Mesothelial cell of epicardium (in vitro differentiated cells): ENCODE measurements at places on chromosomes 1 and 21. TPM values are rescaled to one million over a fixed set of nuclear protein-coding genes. Genes with fewer than 3 reads are reported as not detected.

Gene TMEM200B
- 28.3 to 31.0 TPM (median 29.1 TPM) in 3 replicates for total RNA-seq

Gene CA14
- total RNA-seq: 3.8 to 5.0 TPM (median 3.8 TPM) in 3 replicates

Gene OTUD7B
- total RNA-seq: 48.5 to 50.7 TPM (median 48.9 TPM) in 3 replicates

Gene SH2D2A
- total RNA-seq: 0.58 to 2.1 TPM (median 0.89 TPM) in 3 replicates

Gene NMNAT2
- 0.45 to 1.2 TPM (median 0.69 TPM) in 3 replicates for total RNA-seq

Gene C1orf167
- 0.18 to 0.20 TPM in 2 of 3 replicates, not detected in the other for total RNA-seq

Gene CR1L
- not detected in 3 replicates for total RNA-seq

Gene AVPR1B
- not detected in 3 replicates for total RNA-seq

Gene KCNQ4
- total RNA-seq: 0.78 to 0.97 TPM (median 0.79 TPM) in 3 replicates

- H3K27me3 ChIP-seq: peaks cover 7% of the 10 kb centered on the region
- no peak overlapping the region for H3K4me3 ChIP-seq
- no peaks in the 10 kb centered on the region for H3K4me1 ChIP-seq
- H3K36me3 ChIP-seq: no peaks in the 10 kb centered on the region
Measured at GRCh38 chr1:186297439-186298045, 77.5 kb downstream of the TPR start.

- no peak overlapping the region for H3K4me3 ChIP-seq
- peaks cover 7% of the 10 kb centered on the region for H3K4me1 ChIP-seq
- no peaks in the 10 kb centered on the region for H3K27me3 ChIP-seq
- no peak for DNase-seq
- no peaks in the 10 kb centered on the region for H3K36me3 ChIP-seq
- H3K27ac ChIP-seq: no peak overlapping the region
Measured at GRCh38 chr1:89516055-89516454, 8.6 kb upstream of the LRRC8B start.

GRCh38 chr1:29179641-29180184 is 2.0 kb downstream of the SRSF4 start:
- peak overlapping the region; percentile 97 for H3K4me3 ChIP-seq
- peaks cover 37% of the 10 kb centered on the region for H3K4me1 ChIP-seq
- peaks cover 8% of the 10 kb centered on the region for H3K36me3 ChIP-seq
- peak overlapping the region; percentile 98 for H3K27ac ChIP-seq
- no peaks in the 10 kb centered on the region for H3K27me3 ChIP-seq

GRCh38 chr1:162187687-162188276 is 118.3 kb downstream of the NOS1AP start:
- H3K27ac ChIP-seq: no peak overlapping the region
- peaks cover 16% of the 10 kb centered on the region for H3K4me1 ChIP-seq
- no peaks in the 10 kb centered on the region for H3K36me3 ChIP-seq

DNA sequence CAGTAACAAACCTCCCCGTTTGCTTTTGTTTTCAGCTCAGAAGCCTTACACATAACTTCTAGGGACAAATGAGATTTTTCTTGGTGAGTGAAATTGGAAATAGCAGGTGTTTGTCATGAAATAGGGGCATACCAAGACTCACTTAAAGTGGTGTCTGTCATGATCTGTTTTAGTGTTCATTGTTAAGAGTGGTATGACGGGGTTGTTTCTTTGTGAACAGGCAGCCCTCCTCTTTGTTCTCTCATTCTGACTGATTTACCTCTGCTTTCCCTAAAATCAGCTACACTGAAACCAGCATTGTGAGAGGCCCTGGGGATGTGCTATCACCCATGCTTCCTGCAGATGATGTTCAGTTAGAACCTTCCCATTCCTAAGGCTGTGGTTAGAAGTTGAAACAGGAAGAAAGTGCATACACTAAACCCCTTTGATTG is 2.5 kb upstream of the ERO1B start:
- no peak overlapping the region for H3K4me3 ChIP-seq
- no peaks in the 10 kb centered on the region for H3K36me3 ChIP-seq
- H3K27me3 ChIP-seq: peaks cover 63% of the 10 kb centered on the region
- no peak for DNase-seq
- no peak overlapping the region for H3K27ac ChIP-seq

GRCh38 chr1:71835442-71835813 is 446.9 kb downstream of the NEGR1 start:
- no peak overlapping the region for H3K4me3 ChIP-seq
- no peaks in the 10 kb centered on the region for H3K27me3 ChIP-seq
- DNase-seq: no peak
- no peaks in the 10 kb centered on the region for H3K4me1 ChIP-seq

- peaks cover 2% of the 10 kb centered on the region for H3K4me1 ChIP-seq
- no peak overlapping the region for H3K27ac ChIP-seq
- H3K27me3 ChIP-seq: no peaks in the 10 kb centered on the region
- no peak for DNase-seq
- H3K36me3 ChIP-seq: no peaks in the 10 kb centered on the region
Measured at GRCh38 chr1:187641015-187641414, 812.3 kb downstream of the PLA2G4A start.

- H3K27ac ChIP-seq: no peak overlapping the region
- H3K36me3 ChIP-seq: no peaks in the 10 kb centered on the region
- DNase-seq: no peak
- no peaks in the 10 kb centered on the region for H3K4me1 ChIP-seq
- peaks cover 2% of the 10 kb centered on the region for H3K27me3 ChIP-seq
Measured at GRCh38 chr21:46622226-46622625, 13.2 kb upstream of the PRMT2 start.

- DNase-seq: no peak
- H3K4me1 ChIP-seq: peaks cover 11% of the 10 kb centered on the region
- peaks cover 84% of the 10 kb centered on the region for H3K27me3 ChIP-seq
- H3K36me3 ChIP-seq: no peaks in the 10 kb centered on the region
- H3K27ac ChIP-seq: no peak overlapping the region
- H3K4me3 ChIP-seq: no peak overlapping the region
Measured at GRCh38 chr1:205576805-205577761, 54.7 kb downstream of the ELK4 start.

- no peaks in the 10 kb centered on the region for H3K27me3 ChIP-seq
- H3K4me1 ChIP-seq: peaks cover 16% of the 10 kb centered on the region
- no peak for DNase-seq
- no peak overlapping the region for H3K4me3 ChIP-seq
Measured at GRCh38 chr1:202951437-202951836, 6.7 kb downstream of the ADIPOR1 start.

DNA sequence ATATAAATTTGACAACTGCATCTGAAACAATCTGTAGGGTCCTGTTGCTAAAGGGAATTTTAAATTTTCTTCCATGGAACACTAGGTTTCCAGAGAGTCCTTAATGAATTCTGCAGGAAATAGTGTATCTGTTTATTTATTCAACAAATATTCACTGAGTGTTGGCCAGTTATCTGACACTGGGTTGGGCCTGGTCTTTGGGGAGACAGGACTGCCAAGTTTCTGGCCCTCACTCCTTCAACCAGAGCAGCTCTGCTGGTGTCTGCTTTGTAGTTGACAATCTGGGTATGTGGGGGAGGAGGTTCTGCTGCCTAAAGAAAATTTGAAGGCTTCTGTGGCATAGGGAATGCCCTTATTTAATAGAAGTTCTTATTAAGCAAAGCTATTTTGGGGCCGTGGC is 26.1 kb upstream of the HUNK start:
- H3K27ac ChIP-seq: no peak overlapping the region
- H3K4me3 ChIP-seq: no peak overlapping the region
- DNase-seq: peak; percentile 2
- no peaks in the 10 kb centered on the region for H3K36me3 ChIP-seq

- H3K4me3 ChIP-seq: no peak overlapping the region
- H3K27ac ChIP-seq: no peak overlapping the region
- no peak for DNase-seq
- H3K27me3 ChIP-seq: no peaks in the 10 kb centered on the region
- no peaks in the 10 kb centered on the region for H3K36me3 ChIP-seq
Measured at GRCh38 chr1:25186161-25187007, 45.9 kb downstream of the SYF2 start.

DNA sequence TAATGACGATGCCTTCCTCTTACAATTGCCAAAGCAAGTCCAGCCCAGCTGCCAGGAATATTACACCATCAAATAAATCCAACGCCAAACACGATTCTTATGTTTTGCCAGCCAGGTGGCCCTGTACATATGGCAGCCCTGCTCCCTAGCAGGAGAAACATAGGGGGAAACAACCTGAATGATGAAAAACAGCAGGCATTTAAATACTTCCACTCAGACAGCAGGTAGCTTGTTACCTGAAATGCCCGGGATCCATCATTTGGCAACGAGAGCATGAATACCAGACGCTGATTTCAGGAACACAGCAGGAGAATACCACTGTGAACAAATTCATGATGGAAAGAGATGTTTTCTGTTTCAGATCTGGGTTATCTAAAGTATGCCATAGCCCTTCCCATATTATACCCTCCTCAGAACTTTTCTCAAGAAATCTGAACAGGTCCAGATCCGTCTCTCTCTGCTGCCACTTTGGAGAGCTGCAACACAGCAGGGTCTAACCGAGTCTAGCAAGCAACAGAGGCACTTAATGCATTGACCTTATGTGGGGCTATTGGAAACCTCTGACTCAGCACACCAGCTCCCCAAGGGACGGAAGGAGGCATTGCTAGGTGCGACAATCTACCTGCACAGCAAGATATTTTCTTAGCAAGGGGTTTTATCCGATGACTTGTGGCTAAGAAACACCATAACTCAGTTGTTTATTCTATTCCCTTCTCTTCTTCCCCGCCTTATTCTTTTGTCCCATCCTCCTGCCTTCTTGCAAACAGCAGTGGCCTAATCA is 166.3 kb downstream of the BARHL2 start:
- H3K4me3 ChIP-seq: no peak overlapping the region
- H3K27me3 ChIP-seq: peaks cover 46% of the 10 kb centered on the region
- no peak for DNase-seq

DNA sequence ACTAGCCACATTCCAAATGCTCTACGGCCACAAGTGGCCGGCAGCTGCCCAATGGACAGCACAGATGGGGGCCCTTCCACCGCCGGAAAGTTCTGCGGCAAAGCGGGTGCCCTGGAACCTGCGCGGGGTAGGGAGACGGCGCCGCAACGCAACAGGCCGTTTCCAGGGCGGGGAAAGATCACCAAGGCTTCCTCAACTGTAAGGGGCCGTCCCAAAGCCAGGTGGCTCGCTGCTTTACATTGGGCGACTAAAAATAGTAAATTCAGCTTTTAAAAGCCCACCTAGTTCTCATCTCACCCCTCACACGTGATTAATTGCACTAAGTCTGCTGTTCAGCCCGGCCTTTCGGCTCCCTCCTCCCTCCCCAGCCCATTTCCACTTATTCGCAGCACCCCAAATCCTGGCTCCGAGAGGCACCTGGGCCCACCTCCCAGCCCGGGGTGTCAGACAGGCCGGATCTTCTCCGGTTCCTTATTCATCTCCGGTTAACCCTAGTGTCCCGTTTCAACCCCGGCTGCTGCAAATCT is 643 bp downstream of the CFAP298 start:
- H3K4me3 ChIP-seq: peak overlapping the region; percentile 98
- peak overlapping the region; percentile 98 for H3K27ac ChIP-seq
- H3K36me3 ChIP-seq: peaks cover 6% of the 10 kb centered on the region
- peaks cover 5% of the 10 kb centered on the region for H3K4me1 ChIP-seq

DNA sequence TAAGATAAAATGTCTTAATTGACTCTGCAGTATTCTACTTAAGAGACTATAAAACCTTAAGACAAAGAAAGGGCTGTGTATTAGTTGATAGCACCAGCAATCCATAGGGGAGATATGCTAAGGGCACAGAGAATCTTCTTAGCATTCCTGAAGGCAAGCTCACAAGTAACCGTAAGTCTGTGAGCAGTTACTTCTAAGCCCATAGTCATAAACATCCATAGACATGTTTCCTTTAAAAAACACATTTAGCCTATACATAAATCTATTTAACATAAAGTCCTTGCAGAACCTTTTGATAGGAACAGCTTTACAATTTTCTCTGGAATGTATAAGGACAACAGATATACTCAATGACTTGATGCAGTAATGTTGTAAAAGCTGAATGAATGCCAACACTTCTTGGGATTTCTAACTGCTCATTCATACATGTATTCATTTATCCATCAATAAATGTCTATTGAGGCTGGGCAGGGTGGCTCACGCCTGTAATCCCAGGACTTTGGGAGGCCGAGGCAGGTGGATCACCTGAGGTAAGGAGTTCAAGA is 6.3 kb upstream of the ERRFI1 start:
- H3K27ac ChIP-seq: peak overlapping the region; percentile 54
- DNase-seq: no peak
- H3K4me1 ChIP-seq: peaks cover 32% of the 10 kb centered on the region
- H3K4me3 ChIP-seq: no peak overlapping the region
- no peaks in the 10 kb centered on the region for H3K36me3 ChIP-seq

DNA sequence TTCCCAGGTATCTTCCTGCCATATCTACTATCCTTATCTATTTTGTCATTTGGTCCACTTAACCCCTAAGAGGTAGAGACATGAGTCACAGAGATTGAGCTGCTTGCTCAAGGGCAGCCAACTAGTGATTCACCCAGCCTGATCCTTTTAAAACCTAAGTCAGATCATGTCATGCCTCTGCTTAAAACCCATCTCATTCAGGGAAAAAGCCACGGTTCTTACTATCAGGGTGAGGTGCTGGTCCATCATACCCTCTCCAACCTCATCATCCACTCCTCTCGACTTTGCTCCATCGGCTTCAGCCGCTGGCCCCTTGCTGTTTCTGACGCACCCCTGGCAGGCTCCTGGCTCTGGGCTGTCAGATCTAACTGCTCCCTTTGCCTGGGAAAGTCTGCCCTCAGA is 14.4 kb upstream of the PPP1R15B start:
- H3K27me3 ChIP-seq: no peaks in the 10 kb centered on the region
- no peak for DNase-seq
- H3K36me3 ChIP-seq: peaks cover 25% of the 10 kb centered on the region
- H3K27ac ChIP-seq: no peak overlapping the region
- no peak overlapping the region for H3K4me3 ChIP-seq

DNA sequence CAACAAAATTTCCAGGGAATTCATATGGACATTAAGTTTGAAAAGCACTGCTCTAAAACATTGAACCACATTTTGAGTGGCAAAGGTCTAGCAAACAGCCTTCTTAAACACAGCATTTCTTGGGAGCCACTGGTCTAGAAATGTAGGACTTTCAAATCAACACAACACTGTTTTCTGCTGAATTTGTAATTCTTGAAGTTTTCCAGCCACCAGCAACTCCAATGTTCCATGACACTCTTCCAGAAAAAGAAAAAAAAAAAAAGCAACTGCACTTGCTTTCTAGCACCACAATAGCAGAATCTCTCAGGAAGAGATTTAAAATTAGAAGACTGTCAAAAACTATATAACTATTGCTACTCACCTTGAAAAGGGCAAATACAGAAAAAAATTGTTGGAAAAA is 4.5 kb downstream of the SYDE2 start:
- peak overlapping the region; percentile 47 for H3K27ac ChIP-seq
- DNase-seq: no peak
- no peaks in the 10 kb centered on the region for H3K27me3 ChIP-seq
- H3K36me3 ChIP-seq: peaks cover 2% of the 10 kb centered on the region

- peak overlapping the region; percentile 96 for H3K27ac ChIP-seq
- peaks cover 38% of the 10 kb centered on the region for H3K4me1 ChIP-seq
- H3K27me3 ChIP-seq: no peaks in the 10 kb centered on the region
- H3K36me3 ChIP-seq: no peaks in the 10 kb centered on the region
- DNase-seq: no peak
Measured at GRCh38 chr1:93347334-93347899, 1.7 kb downstream of the DR1 start.

DNA sequence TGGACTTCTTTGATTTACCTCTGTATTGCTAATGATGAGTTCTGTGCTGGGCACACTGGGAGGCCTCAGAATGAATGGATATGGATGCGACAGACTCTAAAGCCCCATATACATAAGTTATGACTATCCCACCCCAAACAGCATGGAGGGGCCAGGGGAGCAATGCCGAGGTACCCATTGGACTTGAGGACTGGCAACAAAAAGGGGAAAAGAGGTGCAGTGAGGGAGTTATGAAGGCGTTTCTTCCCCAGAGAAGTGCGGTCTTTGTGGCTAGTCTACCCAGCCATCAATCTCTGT is 15.2 kb upstream of the CDCA8 start:
- H3K4me3 ChIP-seq: no peak overlapping the region
- no peak for DNase-seq
- H3K36me3 ChIP-seq: peaks cover 6% of the 10 kb centered on the region
- no peak overlapping the region for H3K27ac ChIP-seq
- peaks cover 47% of the 10 kb centered on the region for H3K27me3 ChIP-seq

- no peaks in the 10 kb centered on the region for H3K36me3 ChIP-seq
- no peak overlapping the region for H3K27ac ChIP-seq
- peaks cover 5% of the 10 kb centered on the region for H3K4me1 ChIP-seq
Measured at GRCh38 chr21:38669186-38669585, 136.5 kb upstream of the ETS2 start.
